ENCODE measurements at places on chromosomes 4 and X.

GRCh38 chr4:53981567-53981966 is 82.8 kb downstream of the CHIC2 start:
- no peak for DNase-seq

GRCh38 chr4:149718500-149718899 is 97.1 kb downstream of the IQCM start:
- DNase-seq = no peak

GRCh38 chr4:148094149-148094548 is 348.1 kb downstream of the NR3C2 start:
- no peak for DNase-seq

DNA sequence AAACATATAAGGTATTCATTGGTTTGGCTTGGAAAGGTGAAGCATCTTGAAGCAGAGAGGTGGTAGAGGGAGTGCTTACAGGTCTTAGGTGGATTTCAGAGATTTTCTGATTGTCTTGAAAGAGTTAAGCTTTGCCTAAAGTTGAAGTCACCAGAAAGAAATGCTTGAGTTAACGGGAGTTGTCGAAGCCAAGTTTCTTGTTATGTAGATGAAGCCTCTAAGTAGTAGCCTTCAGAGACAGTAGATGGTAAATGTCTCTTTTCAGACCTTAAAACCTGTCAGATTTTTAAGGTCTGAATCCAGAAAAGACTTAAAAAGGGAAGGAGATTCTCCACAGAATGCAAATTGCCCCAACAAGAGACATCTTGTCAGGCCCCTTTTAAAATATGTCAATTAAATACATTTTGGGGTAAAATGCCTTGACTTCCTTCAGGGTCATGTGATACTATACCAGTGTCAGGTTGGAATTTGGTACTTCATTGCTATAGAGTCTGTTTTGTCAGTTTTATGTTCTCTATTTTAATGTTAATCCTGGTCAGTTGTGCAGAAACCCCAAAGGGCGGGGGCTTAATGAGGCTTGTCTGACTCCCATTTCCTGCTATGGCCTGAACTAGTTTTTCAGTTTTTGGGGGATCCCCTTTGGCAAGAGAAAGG is 81.0 kb downstream of the PCDH18 start:
- DNase-seq = no peak

GRCh38 chr4:41346306-41347061 is 89.8 kb downstream of the UCHL1 start:
- no peak for DNase-seq

DNA sequence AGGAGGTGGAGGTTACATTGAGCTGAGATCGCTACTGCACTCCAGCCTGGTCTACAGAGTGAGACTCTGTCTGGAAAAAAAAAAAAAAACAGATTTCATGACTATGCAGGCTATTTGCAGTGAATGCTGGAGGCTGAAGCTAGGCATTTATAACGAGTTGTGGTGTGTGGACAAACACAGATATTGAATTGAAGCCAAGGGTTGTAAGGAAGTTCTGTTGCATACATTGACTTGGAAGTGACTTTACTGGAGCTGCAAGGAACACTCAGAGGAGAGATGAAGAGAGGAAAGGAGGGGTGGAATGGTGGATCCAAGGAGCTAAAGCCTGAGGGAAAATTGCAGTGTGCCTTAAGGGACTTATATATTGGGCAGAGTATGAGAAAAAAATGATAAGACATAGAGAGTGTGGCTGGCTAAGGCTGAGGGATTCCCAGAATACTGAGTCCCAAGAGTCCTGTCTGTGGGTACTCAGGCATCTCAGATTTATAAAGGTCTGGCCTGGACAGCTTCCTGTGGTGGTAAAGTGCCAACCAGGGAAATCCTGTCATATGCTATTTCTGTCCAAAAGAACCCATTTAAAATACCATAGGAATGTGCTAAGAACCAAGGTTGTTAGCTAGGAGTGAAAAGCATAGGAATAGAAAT is 87.8 kb upstream of the GUCY1A1 start:
- no peak for DNase-seq

DNA sequence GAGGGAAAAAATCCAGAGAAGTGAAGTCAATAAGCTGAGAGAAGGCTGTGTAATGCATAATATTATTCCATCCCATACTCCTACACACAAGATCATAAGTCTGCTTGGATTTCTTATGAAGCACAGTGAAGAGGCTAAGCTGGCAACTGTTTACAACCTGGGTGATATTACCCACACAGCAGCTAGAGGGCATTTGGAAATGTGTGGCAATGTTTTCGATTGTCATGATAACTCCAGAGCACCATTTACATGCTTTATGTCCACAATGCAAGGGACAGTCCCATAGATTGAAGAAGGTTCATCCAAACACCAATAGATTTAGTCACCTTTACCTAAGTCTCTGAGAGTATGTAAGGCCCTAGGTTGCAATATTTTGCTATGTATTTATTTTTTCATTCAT is 412.2 kb downstream of the PPP3CA start:
- DNase-seq = no peak

DNA sequence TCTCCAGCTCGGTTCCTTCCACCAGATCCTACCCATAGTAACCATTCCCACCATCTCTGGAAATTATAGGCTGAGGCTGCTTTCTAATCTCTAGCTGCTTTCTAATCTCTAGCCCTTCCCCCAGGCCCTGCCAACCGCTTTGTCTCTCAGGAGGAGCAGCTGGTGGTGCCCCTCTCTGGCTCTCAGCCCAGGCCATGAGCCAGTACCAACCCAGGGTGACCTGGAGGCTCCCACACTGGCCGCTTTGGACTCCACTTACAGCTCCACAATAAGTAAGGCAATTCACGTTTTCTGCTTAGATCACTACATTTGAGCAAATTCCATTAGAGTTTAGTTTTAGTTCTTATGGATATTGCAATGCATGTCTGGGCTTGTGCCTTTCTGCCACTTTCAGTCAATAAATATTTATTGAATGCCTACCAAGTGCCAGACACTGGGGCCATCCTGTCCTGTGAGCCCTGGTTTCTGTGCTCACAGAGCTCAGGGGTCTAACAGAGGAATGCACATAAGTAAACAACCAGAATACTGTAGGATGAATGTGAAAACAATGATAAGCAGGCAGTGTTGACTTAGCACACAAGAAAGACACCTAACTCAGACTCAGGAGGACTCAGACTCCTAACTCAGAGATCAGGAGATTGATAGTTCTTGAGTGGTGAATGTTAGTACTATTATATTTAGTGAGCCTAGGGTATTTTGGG is 38.9 kb downstream of the SMC1A start:
- no peak for DNase-seq

DNA sequence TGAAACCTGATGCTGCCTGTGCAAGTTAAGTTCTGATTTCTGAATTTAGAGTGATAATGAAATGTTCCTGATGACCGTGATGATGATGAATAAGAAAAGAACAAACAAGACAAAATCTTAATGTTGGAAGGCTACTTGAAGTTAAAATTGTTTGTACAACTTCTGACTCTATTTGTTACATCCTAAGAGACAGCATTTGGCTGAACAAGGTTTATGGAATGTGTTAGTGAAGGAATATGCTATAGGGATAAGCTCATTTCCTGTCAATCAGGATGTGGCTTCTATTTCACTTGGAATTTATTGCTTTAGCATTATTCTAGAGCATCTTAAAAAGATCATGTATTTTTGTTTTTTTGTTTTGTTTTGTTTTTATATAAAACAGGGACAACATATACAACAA is 267.5 kb downstream of the FAT4 start:
- no peak for DNase-seq

- DNase-seq = no peak
These were observed 16.7 kb upstream of the CXorf38 start for GRCh38 chrX:40663880-40664630.

DNA sequence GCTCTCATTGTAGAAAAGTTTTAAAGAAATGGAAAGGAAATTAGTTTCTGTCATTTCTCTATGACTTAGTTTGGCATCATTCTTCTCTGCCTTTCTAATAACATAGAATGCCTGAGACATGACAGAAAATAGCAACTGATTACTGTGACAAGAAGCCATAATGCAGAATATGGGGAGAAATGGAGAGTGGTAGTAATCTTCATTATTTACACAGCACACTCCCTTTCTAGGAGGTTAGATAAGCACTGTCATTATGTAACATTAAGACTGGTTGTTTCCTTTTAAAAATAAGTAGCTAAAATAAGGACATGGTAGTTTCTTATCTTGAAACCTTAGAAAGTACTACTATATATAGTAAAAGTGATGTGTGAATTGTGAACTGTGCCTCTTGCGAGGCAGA is 1227.9 kb upstream of the PABPC4L start:
- DNase-seq = no peak

DNA sequence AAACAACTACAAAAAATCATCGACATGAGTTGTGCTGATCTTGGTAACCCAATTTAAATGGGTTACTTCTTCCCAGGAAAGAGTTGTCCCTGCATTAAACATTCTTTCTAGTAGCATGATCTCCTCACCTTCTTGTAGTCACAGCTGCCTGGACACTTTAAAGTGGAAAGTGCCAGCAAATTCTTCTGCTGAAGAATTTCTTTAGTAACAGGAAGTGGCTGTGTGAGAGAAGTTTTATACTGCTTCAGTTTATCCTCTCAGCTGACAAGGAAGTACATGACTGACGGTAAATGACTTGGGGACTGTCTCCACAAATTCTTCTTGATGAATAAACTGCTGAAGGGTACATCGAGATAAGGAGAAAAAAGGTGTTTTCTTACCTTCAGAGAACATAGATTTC is 18.2 kb upstream of the TNIP3 start:
- DNase-seq = no peak

- DNase-seq = no peak
These were observed 8.3 kb downstream of the MPP1 start for GRCh38 chrX:154797006-154797405.

- DNase-seq = no peak
These were observed 325.0 kb downstream of the TLL1 start for GRCh38 chr4:166198041-166198440.

DNA sequence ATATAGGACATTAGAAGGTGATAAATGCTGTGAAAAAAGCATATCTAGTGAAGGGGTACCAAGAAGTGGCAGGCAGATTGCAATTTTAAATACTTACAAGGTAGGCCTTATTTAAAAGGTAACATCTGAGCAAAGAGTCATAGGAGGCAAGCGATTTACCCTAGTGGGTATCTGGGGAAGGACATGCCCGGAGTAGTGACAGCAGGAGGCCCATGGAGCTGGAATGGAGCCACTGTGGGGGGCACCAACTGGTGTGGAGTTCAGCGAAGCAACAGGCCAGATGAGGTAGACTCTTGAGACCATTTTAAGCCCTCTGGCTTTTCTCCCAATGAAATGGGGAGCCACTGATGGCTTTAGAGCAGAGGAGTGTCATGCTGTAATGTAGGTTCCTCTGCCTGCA is 37.3 kb downstream of the SEC24D start:
- DNase-seq = no peak

Data from stimulated activated CD4-positive, alpha-beta T cell treated with anti-CD3 and anti-CD28 coated beads, Interleukin-12 subunit alpha, Interleukin-12 subunit beta, amount 100 ng/mL, for 24 hours (primary cell).